ENCODE measurements at places on chromosomes 7 and 10. TPM values are rescaled to one million over a fixed set of nuclear protein-coding genes. Genes with fewer than 3 reads are reported as not detected.

SFTPA2 gene
- total RNA-seq = not detected

LBX1 gene
- not detected for total RNA-seq

GTPBP10 gene
- total RNA-seq = 20.3 TPM

HIBADH gene
- 20.8 TPM for total RNA-seq

CAMK2B gene
- 0.17 TPM for total RNA-seq

LIPM gene
- total RNA-seq = not detected

DNA sequence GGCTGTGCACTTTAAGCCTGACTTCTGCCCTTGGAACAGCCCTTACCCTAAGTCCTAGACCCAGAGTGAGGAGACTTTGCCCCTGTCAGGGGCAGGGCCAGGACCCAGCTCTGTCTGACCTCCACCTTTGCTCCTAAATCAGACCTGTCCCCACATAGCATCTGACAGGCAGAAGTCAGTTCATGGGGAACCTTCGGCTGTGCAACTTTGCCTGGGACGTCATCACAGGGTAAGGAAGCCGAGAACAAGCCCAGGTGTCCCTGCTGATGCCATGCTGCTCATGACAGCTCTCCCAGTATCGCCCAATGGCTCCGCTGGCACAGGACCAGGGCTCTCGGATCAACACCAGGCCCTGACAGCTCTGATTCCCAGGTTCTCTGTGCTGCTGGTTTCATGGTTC is 55.4 kb downstream of the TNS3 start:
- no peak for DNase-seq
- no peak overlapping the region for H3K27ac ChIP-seq
- H3K36me3 ChIP-seq = peaks cover 5% of the 10 kb centered on the region
- no peaks in the 10 kb centered on the region for H3K27me3 ChIP-seq

DNA sequence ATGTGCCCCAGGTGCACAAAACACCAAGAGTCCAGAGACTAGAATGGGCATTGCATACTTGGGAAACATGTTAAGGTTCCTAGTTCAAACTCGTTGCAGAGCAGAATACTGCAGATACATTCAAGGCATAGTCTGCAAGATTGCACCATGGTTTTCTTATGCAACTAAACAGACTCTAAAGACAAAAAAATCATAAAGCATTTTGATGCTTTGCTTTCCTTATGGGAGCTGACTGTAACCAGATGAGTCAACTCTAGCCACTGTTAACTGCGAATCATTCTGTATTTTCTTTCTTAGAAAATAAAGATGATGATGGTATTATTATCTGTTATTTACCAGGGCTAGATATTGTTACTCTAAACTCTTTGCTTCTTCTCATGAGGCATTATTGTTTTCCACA is 19.7 kb downstream of the TRUB1 start:
- H3K27me3 ChIP-seq = no peaks in the 10 kb centered on the region
- H3K36me3 ChIP-seq = peaks cover 3% of the 10 kb centered on the region
- no peak overlapping the region for H3K27ac ChIP-seq

GRCh38 chr10:17701301-17701700 is 50.7 kb upstream of the TMEM236 start:
- no peak overlapping the region for H3K27ac ChIP-seq
- H3K27me3 ChIP-seq = no peaks in the 10 kb centered on the region
- DNase-seq = no peak
- H3K4me3 ChIP-seq = no peak overlapping the region
- H3K36me3 ChIP-seq = peaks cover 19% of the 10 kb centered on the region

- DNase-seq = no peak
- no peaks in the 10 kb centered on the region for H3K36me3 ChIP-seq
- no peaks in the 10 kb centered on the region for H3K4me1 ChIP-seq
- no peak overlapping the region for H3K4me3 ChIP-seq
- no peaks in the 10 kb centered on the region for H3K27me3 ChIP-seq
Measured at GRCh38 chr10:17001961-17002749, 127.5 kb downstream of the CUBN start.

DNA sequence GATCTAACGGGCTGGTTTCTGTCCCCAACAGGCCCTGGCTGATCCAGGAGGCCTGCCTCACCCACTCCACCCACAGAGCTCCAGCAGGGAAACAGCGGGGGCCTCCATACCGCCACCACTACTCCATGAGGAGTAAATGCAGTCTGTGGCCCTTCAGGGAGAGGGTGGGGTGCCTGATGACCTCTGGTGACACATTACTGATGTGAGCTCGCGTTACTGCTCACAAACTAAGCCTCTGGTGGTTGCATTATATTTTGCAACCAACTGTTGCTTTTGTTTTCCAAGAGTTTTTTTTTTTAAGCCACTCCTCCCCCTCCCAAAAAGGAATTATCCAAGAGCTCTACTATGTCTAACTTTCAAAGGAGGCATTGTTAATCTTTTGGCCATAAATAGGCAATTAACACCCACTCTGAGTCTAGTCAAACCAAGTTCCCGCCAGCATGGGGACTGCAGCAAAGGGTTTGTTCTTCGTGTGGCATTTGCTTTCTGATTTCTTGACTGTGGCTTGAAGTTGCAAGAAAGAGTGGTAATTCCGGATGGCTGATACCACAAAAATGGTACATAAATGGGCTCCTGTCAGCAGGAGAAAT is 72.6 kb downstream of the FAM53B start:
- DNase-seq = no peak
- no peaks in the 10 kb centered on the region for H3K27me3 ChIP-seq
- H3K36me3 ChIP-seq = no peaks in the 10 kb centered on the region
- no peak overlapping the region for H3K27ac ChIP-seq
- no peak overlapping the region for H3K4me3 ChIP-seq

DNA sequence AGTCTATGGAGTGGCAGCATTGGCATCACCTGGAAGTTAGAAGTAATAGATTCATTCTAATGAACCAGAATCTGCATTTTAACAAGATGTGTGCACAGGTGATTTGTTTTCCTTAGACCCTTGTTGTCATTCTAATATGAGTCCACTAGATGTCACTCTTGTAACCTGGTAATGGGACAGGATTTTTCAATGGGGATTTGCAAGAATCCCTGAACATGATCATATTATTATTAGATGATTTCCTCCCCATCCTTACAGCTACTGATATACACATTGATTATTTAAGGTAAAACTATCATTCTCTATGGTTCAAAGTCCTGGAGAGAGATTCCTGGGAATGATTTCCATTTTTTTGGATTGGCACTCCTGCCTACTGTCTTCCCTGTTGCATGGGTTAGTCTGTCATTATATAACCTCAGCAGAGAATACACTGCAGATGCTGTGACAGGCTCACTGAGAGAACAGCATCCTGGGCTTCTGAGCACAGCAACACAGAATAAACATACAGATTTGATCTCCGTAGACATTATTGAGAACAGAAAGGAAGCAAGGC is 194.9 kb downstream of the SUGCT start:
- no peak for DNase-seq
- no peak overlapping the region for H3K27ac ChIP-seq
- H3K36me3 ChIP-seq = no peaks in the 10 kb centered on the region

DNA sequence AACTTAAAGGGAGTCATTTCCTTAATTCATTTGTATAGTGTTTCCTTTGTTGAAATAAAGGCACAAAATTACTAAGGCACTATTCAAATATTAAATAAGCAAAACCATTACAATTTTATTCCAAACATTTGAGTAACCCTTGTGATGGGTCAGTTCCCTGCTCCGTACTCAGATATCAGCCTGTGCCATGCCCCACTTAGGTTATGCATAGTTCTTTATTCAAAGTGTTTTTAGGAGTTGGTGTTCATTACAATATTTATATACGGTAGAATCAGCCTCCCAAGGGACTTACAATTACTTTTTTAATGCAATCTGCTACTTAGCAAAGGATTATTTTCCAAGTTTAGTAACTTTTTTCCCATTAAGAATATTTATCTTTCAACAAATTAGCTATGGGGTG is 119.3 kb upstream of the SEMA3D start:
- DNase-seq = no peak
- no peaks in the 10 kb centered on the region for H3K4me1 ChIP-seq
- H3K27me3 ChIP-seq = no peaks in the 10 kb centered on the region
- H3K27ac ChIP-seq = no peak overlapping the region
- H3K36me3 ChIP-seq = no peaks in the 10 kb centered on the region
- no peak overlapping the region for H3K4me3 ChIP-seq

- no peak for DNase-seq
- no peaks in the 10 kb centered on the region for H3K27me3 ChIP-seq
- H3K27ac ChIP-seq = no peak overlapping the region
- no peak overlapping the region for H3K4me3 ChIP-seq
- H3K4me1 ChIP-seq = no peaks in the 10 kb centered on the region
Measured at GRCh38 chr7:50533866-50534265, 31.3 kb downstream of the DDC start.

DNA sequence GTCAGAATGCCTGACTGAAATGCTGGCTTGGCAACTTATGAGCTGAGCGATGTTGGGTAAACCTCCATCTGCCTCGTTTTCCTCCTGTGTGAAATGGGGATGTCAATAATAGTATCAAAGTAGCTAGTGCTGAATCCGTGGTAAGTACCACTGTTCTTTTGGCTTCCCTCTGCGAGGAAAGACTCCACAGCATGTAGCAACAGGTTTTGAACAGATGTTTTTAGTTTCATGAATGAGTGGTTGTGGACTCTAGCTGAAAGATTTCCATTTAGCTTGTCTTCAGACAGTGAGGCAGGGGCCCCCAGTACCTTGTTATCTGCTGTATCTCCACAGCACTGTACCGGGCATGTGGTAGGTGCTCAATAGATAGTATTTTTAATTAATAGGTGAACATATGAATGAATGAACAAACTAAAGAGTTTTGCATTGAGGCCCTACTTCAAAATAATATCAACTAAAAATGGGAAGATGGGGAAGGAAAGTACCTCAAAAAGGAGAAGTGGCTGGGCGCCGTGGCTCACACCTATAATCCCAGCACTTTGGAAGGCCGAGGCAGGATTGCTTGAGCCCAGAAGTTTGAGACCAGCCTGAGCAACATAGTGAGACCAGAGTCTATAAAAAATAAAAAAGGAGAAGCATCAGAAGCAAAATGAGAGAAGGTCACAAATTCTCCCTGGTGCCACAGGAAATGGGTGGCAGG is 5.6 kb upstream of the DLG5 start:
- no peak for DNase-seq
- no peak overlapping the region for H3K27ac ChIP-seq
- H3K4me1 ChIP-seq = no peaks in the 10 kb centered on the region
- H3K4me3 ChIP-seq = no peak overlapping the region
- no peaks in the 10 kb centered on the region for H3K36me3 ChIP-seq
- no peaks in the 10 kb centered on the region for H3K27me3 ChIP-seq

GRCh38 chr10:122531939-122532338 is 28.6 kb upstream of the DMBT1 start:
- DNase-seq = no peak
- no peaks in the 10 kb centered on the region for H3K36me3 ChIP-seq
- H3K4me1 ChIP-seq = no peaks in the 10 kb centered on the region
- no peak overlapping the region for H3K27ac ChIP-seq

GRCh38 chr10:1608851-1609647 is 128.3 kb downstream of the ADARB2 start:
- H3K27me3 ChIP-seq = no peaks in the 10 kb centered on the region
- peak; percentile 67 for DNase-seq
- H3K36me3 ChIP-seq = no peaks in the 10 kb centered on the region
- H3K27ac ChIP-seq = no peak overlapping the region
- no peaks in the 10 kb centered on the region for H3K4me1 ChIP-seq

DNA sequence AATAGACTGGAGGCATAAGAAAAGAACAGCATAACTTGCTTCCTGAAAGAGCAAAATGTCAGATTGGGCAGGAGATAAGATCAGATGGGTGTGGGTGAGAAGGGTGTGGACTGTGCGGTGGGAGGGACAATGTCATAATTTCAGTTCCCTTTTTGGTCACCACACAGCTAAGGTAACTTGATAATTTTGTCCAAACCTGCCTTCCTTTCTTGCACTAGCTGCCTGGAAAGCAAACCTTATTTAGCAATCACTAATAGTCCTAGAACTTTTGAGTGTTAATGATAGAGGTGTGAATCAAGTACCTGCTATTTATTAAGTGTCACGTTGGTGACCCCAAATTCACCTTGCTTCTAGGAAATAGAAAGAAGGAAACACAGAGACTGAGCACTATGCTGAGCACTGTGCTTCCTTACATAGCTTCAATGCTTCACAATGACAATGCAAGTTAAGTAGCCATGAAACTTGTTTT is 72.4 kb upstream of the SP4 start:
- no peaks in the 10 kb centered on the region for H3K27me3 ChIP-seq
- H3K27ac ChIP-seq = no peak overlapping the region
- no peak overlapping the region for H3K4me3 ChIP-seq

DNA sequence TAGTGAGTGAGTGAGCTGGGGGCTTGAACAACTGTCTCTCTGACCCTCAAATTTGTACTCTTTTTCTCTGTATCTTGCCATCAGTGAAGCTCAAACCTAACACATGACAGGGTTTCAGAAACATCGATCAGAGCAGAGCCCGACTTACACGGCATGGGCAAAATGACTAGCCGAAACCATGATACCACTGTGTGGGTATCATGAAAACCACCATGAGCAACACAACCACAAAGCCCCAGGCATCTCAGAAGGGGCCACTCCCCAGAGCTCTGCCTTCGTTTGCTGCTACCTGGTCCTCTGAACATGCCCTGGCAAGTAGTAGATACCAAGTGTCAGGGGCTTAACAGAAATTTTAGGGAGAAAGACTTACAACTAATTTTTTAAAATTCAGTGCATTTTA is 308.5 kb downstream of the WDR11 start:
- peaks cover 5% of the 10 kb centered on the region for H3K36me3 ChIP-seq
- no peaks in the 10 kb centered on the region for H3K27me3 ChIP-seq
- H3K4me1 ChIP-seq = no peaks in the 10 kb centered on the region
- H3K4me3 ChIP-seq = no peak overlapping the region
- no peak overlapping the region for H3K27ac ChIP-seq
- no peak for DNase-seq

- H3K4me3 ChIP-seq = no peak overlapping the region
- no peaks in the 10 kb centered on the region for H3K27me3 ChIP-seq
- no peak overlapping the region for H3K27ac ChIP-seq
- H3K36me3 ChIP-seq = peaks cover 3% of the 10 kb centered on the region
- peak; percentile 84 for DNase-seq
Measured at GRCh38 chr10:132404911-132405462, 8.0 kb downstream of the PWWP2B start.

- peaks cover 6% of the 10 kb centered on the region for H3K36me3 ChIP-seq
- H3K27me3 ChIP-seq = no peaks in the 10 kb centered on the region
- DNase-seq = peak; percentile 8
- no peak overlapping the region for H3K27ac ChIP-seq
- H3K4me1 ChIP-seq = no peaks in the 10 kb centered on the region
- no peak overlapping the region for H3K4me3 ChIP-seq
Measured at GRCh38 chr10:132827861-132828539, 42.1 kb upstream of the NKX6-2 start.

DNA sequence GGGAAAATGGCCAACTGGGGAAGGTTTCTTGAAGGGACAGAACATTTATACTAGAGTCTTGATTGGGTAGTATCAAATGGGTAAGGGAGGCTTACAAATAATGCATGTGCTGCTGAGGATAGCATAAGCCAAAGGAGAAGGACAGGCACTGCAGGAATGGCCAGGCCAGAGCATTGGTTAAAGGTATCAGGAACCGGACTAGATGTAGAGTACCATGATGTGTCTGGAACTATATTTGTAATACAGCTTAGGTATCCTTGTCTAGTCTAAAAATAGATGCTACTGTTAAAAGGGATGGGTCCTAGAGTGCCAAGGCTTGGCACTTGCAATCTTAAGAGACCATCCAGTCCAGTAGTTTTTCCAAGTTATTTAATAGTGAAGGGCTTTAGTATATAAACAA is 20.3 kb downstream of the TMEM243 start:
- DNase-seq = no peak
- H3K36me3 ChIP-seq = peaks cover 78% of the 10 kb centered on the region
- H3K27ac ChIP-seq = no peak overlapping the region
- no peak overlapping the region for H3K4me3 ChIP-seq
